ENCODE measurements at places on chromosomes 5 and 9. TPM values are rescaled to one million over a fixed set of nuclear protein-coding genes. Genes with fewer than 3 reads are reported as not detected.

DNA sequence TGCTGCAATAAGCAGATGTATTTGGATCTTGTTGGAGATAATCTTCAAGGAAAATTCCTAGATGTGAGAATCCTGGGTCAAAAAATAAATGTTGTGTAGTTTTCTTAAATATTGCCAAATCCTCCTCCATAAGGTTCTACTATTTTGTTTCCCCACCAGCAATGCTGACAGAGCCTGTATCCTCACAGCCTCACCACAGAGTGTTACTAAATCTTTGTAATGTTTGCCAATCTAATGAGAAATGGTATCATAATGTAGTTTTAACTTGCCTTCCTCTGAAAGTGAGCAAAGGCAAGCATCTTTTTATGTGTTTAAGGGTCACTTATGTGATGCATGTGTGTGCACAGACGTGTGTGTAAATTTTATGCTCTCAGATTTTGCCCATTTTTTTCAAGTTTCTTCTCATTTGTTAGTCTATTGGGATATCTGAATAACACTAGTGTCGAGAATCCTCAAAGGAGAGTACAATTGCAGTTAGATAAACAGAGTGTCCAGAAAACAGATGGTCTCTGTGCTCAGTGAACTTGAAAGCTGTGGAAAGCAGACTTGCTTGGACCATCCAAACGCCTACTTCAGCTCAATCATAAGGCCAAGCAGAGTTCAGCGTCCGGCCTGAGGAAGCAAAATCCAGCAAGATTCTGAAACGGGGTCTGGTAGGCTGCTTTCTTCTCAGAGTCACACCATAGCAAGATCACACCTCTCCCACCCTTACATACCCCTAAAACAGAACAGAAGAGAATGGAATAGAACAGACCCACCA lies 35.7 kb upstream of the UGT3A1 start:
- DNase-seq = no peak

GRCh38 chr9:81476813-81477490 lies 212.4 kb downstream of the TLE1 start:
- no peak for DNase-seq

DNA sequence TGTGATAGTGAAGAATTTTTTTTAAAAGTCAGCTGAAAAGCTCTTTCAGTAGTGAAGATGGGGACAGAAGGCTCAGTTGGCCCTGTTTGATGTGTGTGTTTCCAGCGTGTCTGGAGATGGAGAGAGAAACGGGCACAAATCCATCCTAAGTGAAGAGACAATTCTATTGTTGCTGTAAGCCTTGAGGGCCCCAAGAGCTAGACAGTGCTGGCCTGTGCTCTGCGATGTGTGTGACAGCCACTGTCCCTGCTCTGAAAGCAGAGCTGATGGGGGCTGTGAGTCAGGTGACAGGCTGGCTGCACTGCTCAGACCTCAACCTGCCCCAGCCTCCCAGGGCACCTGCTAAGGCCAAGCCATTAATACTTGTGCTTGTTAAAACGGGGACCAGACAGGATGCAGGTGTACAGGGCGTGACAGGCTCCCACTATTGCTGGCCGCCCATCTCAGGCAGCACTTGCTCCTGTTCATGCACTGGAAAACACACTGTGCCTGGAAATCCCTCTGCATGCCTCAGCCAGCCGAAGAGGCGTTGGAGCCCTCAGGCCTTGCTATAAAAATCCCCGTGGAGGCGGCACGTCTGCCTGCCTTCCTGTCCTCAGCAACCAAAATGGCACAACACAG lies 44.6 kb upstream of the SEMA4D start:
- DNase-seq = no peak

GRCh38 chr9:73243078-73243477 lies 91.4 kb downstream of the ANXA1 start:
- no peak for DNase-seq

- peak; percentile 49 for DNase-seq
Observed at GRCh38 chr9:87270221-87270847, 227.3 kb upstream of the DAPK1 start.

Gene RIC1
- total RNA-seq = 37.8 TPM

- no peak for DNase-seq
Observed at GRCh38 chr9:9963841-9964240, 649.0 kb downstream of the PTPRD start.

GRCh38 chr9:120307599-120307998 lies 272.4 kb downstream of the CDK5RAP2 start:
- no peak for DNase-seq

- no peak for DNase-seq
Observed at GRCh38 chr5:66542711-66543110, 53.5 kb upstream of the MAST4 start.

Gene GLRA1
- total RNA-seq = not detected

Gene ZNG1C
- 15.9 TPM for total RNA-seq

GRCh38 chr5:9233712-9234111 lies 312.2 kb downstream of the SEMA5A start:
- DNase-seq = peak; percentile 55

DNA sequence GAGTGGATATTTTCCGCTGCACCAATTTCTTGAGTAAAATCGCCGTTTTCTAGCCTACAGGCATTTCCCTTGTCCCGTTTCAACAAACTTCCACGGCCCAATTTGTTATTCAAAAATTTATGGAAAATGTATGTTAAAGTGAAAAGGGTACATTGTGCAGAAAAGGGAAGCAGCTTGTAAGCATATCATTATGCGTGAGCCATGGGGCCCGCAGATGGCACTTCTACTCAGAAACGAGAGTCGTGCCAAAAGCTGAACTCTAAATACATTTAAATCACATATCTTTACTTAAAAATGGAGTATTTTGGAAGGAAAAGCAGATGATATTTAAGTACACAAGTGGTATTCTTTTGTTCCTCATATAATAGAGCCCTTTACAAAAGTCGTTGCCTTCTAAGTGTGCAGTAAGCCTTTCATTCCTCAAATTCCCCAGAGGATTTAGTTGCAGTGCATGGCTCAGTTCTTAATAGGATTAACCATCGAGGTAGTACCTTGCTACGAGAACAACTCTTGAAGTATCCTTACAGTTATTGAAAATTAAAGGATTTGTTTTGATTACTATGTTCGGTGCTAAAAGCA lies 1227.2 kb upstream of the WWC1 start:
- no peak for DNase-seq

GRCh38 chr5:140466981-140467742 lies 65.5 kb downstream of the ANKHD1 start:
- no peak for DNase-seq

- DNase-seq = no peak
Observed at GRCh38 chr5:105397749-105398148, 1835.2 kb upstream of the NUDT12 start.

DNA sequence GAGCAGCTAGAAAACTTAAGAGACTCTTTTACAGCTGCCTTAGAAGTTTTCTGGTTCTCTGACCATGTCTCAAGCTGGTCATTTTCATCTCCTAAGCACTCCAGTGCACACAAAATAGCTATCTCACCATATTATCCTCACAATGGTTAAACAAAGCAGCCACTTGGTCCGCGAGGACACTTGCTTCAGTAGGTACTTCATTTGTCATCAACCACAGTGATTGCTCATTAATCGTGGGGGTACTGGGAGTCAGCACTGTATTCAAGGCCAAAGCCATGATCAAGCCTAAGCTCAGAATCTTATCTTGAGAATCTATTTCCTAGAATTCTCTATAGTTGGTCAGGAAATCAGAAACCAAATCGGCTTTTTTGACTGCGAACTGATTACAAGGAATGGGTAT lies 2.9 kb downstream of the ARL14EPL start:
- peak; percentile 59 for DNase-seq

Gene CCNJL
- total RNA-seq = not detected

All from fibroblast of lung (primary cell).